ENCODE measurements at places on chromosomes 3 and 15. TPM values are rescaled to one million over a fixed set of nuclear protein-coding genes. Genes with fewer than 3 reads are reported as not detected.

DNA sequence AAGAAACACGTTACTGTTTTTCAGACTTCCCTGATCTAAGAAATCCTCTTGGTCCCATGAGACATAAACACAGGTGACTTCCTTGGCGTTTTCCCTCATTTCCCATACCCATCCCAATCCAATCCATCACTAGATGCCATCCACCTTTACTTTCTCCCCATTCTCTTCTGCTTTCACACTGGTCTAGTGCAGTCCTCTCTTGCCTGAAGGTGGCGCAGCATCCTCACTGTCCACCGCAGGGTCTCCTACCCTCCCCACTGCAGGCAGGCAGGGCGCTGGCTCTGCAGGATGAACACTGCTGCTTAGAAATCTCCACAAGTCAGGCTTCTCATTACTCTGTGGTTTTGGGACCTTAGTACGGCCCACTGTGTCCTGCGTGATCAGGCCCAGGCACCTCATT, 58.2 kb downstream of the RAB7A start:
- no peak for DNase-seq

DNA sequence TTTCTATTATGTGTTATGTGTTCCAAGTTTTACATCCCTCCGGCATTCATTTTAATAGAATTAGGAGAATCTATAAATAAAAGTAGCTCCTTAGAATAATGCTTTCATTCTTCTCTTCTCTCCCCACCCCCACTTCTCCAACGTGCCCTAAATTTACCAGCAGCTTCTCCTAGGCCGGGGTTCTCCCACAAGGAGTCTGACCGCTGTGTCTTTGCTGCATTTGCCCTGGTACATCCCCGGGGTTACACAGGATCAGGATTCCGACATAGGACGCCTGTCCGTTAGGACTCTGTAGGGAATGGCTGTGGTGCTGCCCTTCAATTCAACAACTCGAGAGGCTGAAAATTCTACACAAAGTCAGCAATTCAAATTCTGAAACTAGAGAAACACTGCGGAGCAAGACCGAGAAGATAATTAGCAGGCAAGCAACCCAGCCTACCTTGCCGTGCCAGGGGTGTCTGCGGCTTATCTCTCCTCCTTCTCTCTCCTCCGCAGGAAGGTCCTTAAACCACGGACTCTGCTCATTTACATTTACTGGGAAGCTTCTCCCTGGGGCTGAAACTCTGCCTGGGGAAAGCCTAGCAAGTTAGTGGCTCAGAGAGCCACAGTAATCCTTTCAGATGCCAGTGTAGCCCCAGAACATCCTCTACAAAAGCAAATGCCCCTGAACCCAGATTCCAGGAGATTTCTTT, 18.8 kb downstream of the PCSK6 start:
- DNase-seq: no peak

DNA sequence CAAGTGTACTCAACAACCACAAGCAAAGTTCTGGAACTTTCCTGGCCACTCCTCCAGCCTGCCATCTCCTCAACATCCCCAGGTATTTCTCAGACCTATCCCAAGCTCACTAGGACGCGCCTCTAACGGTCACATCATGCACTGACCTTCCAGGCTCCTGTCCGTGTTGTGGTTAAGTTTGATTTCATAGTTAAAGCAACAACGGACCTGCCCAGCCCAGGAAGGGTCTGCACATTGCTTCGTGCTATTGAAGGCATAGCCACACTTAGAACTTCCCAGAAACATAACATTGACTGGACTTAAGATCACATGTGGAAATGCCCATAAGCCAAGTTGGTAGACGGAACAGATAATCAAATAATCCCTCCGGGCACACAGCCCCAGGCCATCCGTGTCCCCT, 85.1 kb downstream of the OCA2 start:
- DNase-seq: no peak

DNA sequence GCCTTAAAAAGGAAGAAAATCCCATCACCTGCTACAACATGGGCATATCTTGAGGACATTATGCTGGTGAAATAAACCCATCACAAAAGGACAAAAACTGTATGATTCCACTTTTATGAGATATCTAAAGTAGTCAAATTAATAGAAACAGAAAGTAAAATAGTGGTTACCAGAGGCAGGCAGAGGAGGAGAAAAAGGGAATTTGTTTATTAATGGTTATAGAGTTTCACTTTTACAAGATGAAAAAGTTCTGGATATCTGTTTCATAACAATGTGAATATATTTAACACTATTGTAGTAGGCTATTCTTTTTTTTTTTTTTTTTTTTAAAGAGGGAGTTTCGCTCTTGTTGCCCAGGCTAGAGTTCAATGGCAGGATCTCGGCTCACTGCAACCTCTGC, 40.4 kb downstream of the DPH3 start:
- no peak for DNase-seq

- no peak for DNase-seq
Observed at GRCh38 chr3:129911261-129911861, 17.9 kb upstream of the TMCC1 start.

DNA sequence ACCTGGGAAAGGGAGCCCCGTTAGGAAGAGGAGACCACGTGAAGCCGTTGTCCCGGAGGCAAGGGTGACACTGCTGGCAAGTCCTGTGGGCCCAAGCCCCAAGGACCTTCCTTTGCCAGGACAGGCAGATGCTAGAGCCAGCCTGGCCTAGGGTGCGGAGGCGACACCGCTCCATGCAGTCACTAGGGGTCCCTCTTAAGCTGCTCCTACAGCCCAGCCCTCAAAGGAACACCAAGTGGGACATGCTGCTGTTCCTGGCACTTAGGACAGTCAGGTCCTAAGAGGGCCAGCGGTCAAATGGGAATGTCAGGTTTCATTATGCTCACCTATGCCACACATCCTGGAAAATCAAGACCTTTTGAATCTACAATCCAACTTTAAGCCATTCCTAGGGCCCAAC, 59.7 kb downstream of the RPN1 start:
- DNase-seq: no peak

GRCh38 chr15:98718426-98719136, 70.2 kb downstream of the IGF1R start:
- no peak for DNase-seq

GRCh38 chr3:50515565-50516439, 12.4 kb upstream of the CACNA2D2 start:
- no peak for DNase-seq

- no peak for DNase-seq
Observed at GRCh38 chr3:43104660-43105595, 951 bp downstream of the POMGNT2 start.

DNA sequence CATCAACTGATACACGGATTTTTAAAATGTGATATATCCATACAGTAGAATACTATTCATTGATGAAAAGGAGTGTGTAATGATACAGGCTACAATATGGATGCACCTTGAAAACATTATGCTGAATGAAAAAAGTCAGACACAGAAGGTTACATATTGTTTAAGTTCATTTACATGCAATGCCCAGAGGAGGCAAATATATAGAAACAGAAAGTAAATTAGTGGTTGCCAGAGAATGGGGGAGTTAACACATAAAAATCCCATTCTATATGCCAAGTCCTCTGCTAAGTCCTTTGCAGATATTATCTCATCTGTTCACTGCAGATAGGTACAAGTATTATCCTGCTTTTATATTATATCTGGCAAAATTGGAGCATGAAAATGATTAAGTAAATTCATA, 22.1 kb upstream of the CDIN1 start:
- no peak for DNase-seq

PAQR5 gene
- 1.0 TPM for total RNA-seq

GOLGA8R gene
- 0.21 TPM for total RNA-seq

FOXB1 gene
- not detected for total RNA-seq

GREM1 gene
- total RNA-seq: 2,531 TPM

FAM107A gene
- 0.13 TPM for total RNA-seq

GASK1A gene
- not detected for total RNA-seq
